Activated CD8-positive, alpha-beta memory T cell treated with anti-CD3 and anti-CD28 coated beads for 48 hours (primary cell): ENCODE measurements at places on chromosomes 6 and 20.

DNA sequence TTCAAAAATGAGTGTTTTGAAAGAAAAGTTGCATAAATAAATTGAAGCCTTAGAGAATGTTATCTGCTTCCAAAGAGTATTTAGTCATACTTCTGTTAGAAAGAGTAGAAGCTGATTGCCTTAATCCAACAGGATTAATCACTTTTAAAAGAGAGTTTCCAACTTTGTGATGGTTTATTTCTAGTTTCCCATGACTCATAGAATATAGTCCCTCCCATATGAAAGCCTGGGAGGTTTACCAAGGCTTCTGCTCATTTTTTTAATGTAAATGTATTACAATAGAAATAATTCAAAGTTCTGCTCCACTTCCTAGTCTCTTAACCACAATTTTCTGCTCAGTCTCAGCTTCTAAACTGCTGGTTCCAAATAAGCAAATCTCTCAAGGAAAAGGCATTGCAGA lies 118.0 kb upstream of the IRAK1BP1 start:
- no peak for DNase-seq

GRCh38 chr6:6901205-6901719 lies 206.5 kb upstream of the RREB1 start:
- DNase-seq, result no peak

DNA sequence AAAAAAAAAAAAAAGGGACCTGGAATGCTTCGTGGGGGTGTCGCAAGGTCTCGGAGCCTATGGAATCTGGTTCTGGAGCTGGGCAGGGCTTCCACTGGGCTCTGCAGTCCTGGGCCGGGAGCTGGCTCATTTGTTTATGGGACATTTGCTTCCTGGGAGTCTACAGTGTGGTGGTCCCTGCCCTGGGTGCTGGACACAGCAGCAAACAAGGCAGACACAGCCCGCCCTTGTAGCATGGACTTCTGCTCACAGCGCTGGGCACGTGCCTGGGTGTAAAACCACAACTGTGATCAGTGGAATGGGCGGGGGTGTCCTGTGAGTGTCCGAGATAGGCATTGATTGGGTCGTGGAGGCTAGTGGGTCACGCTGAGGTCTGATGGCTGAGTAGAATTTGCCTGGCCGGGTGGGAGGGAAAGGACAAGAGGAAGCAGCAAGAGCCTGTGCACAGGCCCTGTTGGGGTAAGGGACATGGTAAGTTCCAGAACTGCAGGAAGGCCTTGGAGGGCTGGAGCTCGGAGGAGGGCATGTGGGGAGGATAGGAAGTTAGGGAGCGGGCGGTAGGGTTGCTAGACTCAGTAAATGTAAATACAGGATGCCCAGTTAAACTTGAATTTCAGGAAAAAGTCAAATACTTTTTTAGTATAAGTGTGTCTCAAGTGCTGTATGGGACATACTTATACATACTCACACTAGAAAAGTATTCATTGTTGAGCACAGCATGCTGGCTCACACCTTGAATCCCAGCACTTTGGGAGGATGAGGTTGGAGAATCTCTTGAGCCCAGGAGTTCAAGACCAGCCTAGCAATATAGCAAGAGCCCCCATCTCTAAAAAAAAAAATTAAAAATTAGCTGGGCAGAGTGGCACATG lies 61.3 kb upstream of the PMEPA1 start:
- DNase-seq, result no peak

DNA sequence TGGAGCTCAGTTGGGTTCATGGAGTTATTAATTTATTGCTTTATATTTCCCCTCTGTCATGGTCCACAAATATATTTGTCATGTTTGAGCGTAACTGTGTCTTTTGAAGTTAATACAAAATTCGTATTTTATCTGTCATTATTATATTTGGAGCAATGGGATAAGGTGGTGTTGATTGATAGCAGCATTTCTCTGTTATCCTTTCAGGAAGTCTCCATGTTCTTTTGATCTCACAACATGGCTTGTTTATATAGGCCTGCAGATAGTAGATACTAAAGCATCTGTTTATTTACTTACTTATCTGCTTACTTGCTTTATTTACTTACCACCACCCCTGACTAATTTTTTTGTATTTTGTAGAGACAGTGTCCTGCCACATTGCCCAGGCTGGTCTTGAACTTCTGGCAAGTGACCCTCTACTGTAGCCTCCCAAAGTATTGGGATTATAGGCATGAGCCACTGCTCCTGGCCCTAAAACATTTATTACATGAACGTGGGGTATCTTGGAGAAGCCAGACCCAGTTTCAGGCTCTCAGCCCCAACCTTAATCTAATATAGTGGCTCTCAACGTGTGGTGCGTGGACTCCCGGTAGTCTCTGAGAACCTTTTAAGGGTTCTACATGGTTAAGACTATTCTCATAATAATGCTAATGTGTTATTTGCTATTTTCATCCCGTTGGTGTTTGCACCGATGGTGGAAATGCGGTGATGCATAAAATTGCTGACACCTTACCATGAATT lies 104.2 kb downstream of the NCOA3 start:
- DNase-seq, result no peak

DNA sequence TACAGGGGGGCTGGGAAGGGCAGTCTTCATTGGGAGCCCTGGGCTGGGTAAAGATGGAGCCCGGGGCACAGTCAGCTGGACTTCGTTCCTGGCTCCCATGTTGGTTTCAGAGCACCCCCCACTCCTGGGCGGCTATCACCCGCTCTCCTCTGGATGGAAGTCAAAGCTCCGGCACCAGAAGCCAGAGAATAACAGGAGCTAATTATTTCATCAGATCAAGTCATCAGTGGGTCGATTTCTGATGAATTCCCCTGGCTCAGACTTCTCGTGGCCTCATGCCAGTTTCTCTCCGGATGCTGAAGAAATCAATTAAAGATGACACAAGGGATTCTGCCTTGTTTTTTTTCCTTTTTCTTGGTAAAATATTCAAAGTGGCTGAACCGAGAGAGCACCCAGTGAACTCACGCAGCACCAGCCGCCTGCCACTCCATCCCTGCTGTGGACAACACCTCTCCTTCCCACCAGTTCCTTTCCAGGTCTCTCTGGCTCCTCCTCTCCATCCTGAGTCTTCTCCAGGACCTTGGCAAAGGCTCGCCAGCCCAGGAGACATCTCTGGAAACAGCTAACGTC lies 22.5 kb downstream of the SULF2 start:
- no peak for DNase-seq

- no peak for DNase-seq
Measured at GRCh38 chr6:150503586-150504339, 95.9 kb upstream of the PLEKHG1 start.

DNA sequence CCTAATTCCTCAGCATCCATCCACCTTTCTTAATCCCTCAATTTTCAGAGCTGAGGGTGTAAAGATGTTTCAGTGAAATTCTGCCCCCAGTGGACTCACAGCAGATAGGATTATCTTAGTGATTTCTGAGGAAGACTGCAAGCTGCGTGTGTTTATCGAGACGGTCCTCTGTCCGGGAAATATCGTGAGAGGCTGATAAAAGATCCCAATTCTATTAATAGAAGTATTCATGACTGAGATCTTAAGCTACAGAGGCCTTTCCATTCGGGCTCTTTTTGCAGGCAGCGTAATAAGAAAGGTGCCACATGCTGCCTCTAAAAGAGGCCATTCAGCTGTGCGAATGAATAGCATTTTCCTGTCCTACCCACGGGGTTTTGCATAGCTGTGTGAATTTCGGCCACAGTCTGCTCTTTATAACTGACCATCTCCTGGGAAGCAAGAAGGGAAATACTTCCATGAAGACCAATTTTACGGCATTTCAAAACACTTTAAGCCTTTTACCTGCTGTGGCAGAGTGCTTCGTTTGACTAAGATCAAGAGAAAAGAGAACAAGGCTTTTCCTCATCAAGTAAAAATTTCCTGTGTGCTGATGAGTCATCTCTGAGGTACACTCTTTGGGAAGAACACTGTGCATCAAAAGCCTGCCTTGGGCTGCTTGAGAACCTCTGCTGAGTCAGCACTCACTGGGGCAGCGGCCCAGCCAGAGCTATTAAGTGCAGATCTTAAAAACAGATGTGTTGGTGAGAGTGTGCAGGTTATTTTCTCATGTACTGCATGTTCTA lies 208.8 kb downstream of the ARHGAP18 start:
- no peak for DNase-seq

GRCh38 chr6:116536216-116536621 lies 9.3 kb downstream of the TRAPPC3L start:
- DNase-seq, result no peak

GRCh38 chr20:5002077-5002413 lies 735 bp upstream of the SLC23A2 start:
- no peak for DNase-seq

- no peak for DNase-seq
Measured at GRCh38 chr20:18430172-18430826, 36.5 kb downstream of the DZANK1 start.

DNA sequence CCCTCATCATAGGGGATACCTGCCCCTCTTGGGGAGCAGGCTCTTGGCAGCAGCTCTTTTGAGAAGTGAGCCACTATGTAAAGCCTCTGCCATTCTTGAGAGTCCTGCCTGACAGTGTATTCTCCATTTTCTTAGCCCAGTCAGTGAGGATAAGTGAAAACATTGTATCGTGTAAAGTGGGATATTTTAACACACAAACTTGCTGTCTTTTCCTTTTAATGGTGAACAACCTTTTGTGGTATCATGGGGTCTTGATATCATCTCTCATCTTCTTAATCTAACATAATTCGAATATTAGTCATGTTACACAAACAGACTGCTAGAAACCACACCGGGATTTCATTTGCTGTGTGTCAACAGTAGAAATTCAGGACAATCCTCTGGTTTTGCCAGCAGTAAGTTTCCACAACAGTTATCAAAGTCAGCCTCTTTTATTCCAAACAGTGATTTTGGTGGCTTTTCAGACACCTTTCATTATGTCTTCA lies 136.2 kb downstream of the HIVEP1 start:
- DNase-seq, result no peak

- DNase-seq, result no peak
Measured at GRCh38 chr6:132087391-132087790, 136.2 kb upstream of the CCN2 start.

- DNase-seq, result no peak
Measured at GRCh38 chr6:33668914-33669313, 42.6 kb downstream of the UQCC2 start.

- no peak for DNase-seq
Measured at GRCh38 chr20:31537890-31538289, 23.6 kb downstream of the HM13 start.

DNA sequence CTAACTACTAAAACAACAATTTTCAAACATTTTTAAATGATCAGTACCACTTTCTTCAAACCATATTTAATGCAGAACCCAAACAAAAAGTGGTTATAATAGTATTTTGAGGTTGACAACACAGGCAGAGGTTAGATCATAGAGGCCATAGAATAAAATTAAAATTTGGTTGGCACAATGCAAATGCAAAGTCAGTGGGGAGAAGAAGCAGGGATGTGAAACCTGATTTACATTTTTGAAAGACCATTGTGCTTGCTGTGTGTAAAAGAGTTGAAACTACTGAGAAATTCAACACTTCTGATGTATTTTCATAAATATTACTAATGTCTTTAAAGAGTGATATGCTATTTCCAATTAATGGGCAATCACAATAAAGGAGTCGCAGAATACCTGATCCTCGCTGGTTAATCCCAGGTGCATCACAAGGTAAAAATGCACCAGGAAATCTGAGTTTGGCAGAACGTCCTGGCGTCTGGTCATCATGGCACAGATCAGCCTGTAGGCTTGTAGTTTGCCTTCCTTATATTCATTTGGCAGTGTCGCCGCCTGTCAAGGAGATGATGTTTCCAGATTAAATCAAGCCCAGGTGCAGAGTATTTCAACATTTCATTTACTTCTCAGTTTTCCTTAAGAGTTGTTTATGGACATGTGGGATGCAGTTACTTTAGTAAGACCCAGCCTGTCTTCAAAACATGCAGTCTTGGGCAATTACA lies 141.2 kb downstream of the RALGAPA2 start:
- no peak for DNase-seq

- no peak for DNase-seq
Measured at GRCh38 chr6:117615750-117616390, 13.6 kb upstream of the GOPC start.

DNA sequence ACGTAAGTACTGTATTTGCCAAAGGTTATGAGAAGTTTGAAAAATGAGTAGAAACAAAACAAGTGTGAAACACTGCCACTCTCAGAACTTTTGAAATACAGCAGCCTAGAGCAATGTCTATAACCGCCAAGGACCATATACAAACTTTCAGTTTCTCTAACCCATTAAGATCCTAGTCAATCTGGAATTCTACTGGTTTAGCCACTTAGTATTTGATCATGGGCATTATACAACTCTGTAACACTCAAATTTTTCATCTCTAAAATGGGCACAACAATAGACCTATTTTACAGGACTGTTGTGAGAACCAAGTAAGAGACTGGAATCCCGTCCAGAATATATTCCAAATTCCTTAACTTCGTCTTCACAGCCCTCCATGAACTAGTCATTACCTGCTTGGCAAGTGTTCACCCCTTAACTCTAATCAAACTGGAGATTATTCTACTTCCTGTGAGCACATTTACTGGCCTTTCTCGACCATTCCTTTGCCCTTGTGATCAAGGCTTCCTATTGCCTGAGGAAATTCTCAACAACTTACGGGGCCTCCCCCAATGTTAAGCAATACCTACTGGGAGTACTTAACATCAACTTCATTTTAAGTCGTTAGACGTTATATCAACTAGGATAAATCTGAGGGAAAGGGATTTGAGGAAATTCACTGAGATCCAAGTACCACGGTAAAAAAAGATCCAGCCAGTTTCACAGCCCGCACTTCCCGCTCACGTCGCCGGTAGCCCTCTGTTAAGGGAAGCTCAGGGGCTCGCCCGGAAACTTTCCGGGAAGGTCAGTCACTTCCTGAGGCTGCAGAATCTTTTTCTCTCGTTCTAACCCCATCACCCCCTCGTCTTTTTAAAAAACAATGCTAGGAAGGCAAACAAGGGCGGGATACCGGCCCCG lies 1.1 kb downstream of the EIF2S2 start:
- no peak for DNase-seq

GRCh38 chr6:122833021-122833491 lies 44.0 kb downstream of the SMPDL3A start:
- no peak for DNase-seq

- DNase-seq, result no peak
Measured at GRCh38 chr6:35624341-35625070, 64.2 kb downstream of the FKBP5 start.

- DNase-seq, result no peak
Measured at GRCh38 chr20:54267483-54268003, 59.7 kb downstream of the PFDN4 start.

DNA sequence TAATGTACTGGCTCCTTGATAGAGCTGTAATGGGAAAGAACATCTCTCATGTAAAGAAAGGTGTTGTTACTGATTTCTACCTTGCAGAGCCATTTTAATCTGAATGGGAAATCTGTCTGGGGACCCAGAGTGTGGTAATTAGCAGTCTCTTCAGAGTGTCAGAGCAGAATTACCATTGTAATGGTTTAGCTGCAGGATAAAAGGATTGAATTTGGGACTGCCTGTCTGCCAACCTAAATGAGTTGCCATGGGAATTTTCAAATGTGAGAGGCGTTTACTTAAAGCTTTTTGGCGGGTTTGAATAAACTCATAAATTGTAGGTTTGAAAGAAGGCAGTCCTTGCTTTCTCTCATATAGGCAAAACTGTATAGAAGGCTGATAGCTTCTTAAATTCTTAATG lies 128.8 kb downstream of the QKI start:
- DNase-seq, result no peak

GRCh38 chr6:24492475-24492874 lies 2.3 kb upstream of the ALDH5A1 start:
- DNase-seq, result no peak
